ENCODE measurements at places on chromosomes 4 and X. TPM values are rescaled to one million over a fixed set of nuclear protein-coding genes. Genes with fewer than 3 reads are reported as not detected.
A peak's percentile ranks its signal among the peaks of the same experiment; 100 is the strongest.

GRCh38 chrX:112457788-112458187 lies 221.9 kb downstream of the LHFPL1 start:
- DNase-seq: no peak
- peaks cover 15% of the 10 kb centered on the region for H3K27me3 ChIP-seq
- no peak overlapping the region for H3K4me3 ChIP-seq
- H3K27ac ChIP-seq: no peak overlapping the region

- no peaks in the 10 kb centered on the region for H3K27me3 ChIP-seq
- H3K27ac ChIP-seq: no peak overlapping the region
- H3K4me3 ChIP-seq: no peak overlapping the region
- no peak for DNase-seq
These were observed 376.5 kb downstream of the CCSER1 start for GRCh38 chr4:90503677-90504076.

DNA sequence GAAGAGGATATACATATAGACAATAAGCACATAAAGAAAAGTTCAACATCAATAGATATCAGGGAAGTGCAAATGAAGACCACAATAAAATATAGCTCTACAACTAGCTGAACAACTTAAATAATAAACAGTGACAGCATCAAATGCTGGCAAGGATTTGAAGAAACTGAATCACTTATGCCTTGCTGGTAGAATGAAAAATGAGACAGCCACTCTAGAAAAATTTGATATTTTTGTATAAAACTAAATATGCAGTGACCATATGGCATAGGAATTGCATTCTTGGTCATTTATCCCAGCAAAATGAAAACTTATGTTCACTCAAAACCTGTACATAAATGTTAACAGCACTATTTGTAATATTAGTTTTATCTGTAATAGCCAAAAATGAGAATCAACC lies 1102.0 kb downstream of the C4orf33 start:
- no peaks in the 10 kb centered on the region for H3K36me3 ChIP-seq
- no peaks in the 10 kb centered on the region for H3K4me1 ChIP-seq
- H3K27me3 ChIP-seq: no peaks in the 10 kb centered on the region
- H3K4me3 ChIP-seq: no peak overlapping the region
- no peak for DNase-seq

GRCh38 chrX:49133759-49134158 lies 10.2 kb upstream of the GPKOW start:
- H3K36me3 ChIP-seq: no peaks in the 10 kb centered on the region
- no peak overlapping the region for H3K27ac ChIP-seq
- no peak for DNase-seq
- H3K27me3 ChIP-seq: no peaks in the 10 kb centered on the region

DNA sequence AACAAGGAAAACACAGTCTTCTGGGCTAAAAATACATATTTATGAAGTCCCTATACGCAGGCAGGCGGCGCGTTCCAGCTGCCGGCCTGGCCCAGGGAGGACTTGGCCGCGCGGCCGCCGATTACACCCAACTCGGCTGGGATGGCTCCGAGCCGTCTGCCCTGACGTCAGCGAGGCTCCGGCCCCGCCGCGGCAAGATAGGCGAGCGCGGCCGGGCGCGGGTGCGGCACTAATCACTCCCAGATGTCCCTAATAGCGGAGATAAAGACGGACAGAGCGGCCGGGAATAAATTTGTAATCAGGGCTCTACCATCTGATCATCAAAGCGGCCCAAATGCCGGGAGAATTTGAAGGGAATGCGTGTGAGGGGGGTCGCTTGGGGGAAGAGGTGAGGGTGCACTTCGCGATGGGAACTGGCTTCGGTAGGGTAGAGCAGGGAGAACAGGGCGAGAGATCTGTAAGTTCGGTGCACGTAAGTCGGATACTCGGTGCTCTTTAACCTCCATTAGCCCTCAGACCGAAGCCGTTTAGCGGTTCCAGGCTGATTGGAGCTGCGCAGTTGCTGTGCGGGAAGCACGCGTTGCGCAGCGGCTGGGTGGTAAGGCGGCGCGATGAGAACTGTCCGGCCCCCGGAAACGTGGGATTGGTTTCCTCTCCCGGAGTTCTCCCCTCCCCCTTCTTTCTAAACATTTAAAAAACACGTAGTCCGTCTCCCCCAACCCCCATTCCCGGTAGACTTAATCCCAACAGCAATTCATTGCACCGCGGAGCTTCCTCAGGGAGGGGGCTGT lies 7.7 kb downstream of the HAND2 start:
- H3K4me3 ChIP-seq: no peak overlapping the region
- H3K4me1 ChIP-seq: peaks cover 7% of the 10 kb centered on the region
- no peak overlapping the region for H3K27ac ChIP-seq
- H3K27me3 ChIP-seq: peaks cover 78% of the 10 kb centered on the region
- DNase-seq: no peak
- H3K36me3 ChIP-seq: no peaks in the 10 kb centered on the region

DNA sequence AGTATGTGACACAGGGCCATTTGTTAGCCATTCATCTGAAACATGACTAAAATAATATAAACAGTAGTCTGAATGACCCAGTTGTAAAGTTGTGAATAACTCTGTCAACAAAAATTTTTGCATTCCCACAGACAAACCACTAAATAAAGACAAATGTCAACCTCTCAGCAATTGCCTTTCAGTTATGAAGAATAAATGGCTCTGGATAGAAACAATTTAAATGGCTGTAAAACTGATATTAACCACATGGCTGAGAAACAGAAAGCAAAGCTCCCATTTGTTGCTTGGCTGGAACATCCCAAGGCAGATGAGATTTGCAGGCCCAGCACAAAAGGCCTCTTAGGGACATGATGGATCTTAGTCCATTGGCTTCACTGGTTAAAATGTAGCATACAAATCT lies 296.3 kb downstream of the GALNTL6 start:
- H3K27ac ChIP-seq: no peak overlapping the region
- no peak overlapping the region for H3K4me3 ChIP-seq
- H3K36me3 ChIP-seq: no peaks in the 10 kb centered on the region

GRCh38 chr4:6663596-6664393 lies 23.3 kb downstream of the MRFAP1 start:
- no peaks in the 10 kb centered on the region for H3K27me3 ChIP-seq
- no peak overlapping the region for H3K4me3 ChIP-seq
- no peak for DNase-seq
- peaks cover 7% of the 10 kb centered on the region for H3K4me1 ChIP-seq
- no peak overlapping the region for H3K27ac ChIP-seq

- no peaks in the 10 kb centered on the region for H3K4me1 ChIP-seq
- no peak for DNase-seq
- no peak overlapping the region for H3K4me3 ChIP-seq
- no peaks in the 10 kb centered on the region for H3K27me3 ChIP-seq
These were observed 388.4 kb upstream of the TEX13C start for GRCh38 chrX:124931241-124931640.

The MUC7 gene
- not detected for total RNA-seq

The CUL4B gene
- 37.1 TPM for total RNA-seq

GRCh38 chrX:72238721-72239475 lies at the start of gene ERCC6L:
ERCC6L (minus strand) TSS chrX:72239027; CDS start chrX:72238911, 116 bp downstream.
- DNase-seq: peak; percentile 89
- H3K36me3 ChIP-seq: no peaks in the 10 kb centered on the region
- H3K27ac ChIP-seq: peak within 1 kb of the TSS; percentile 64
- no peak within 1 kb of the TSS for H3K4me3 ChIP-seq
- no peaks in the 10 kb centered on the region for H3K4me1 ChIP-seq

GRCh38 chrX:72308566-72309296 lies 3.0 kb upstream of the CITED1 start:
- peak; percentile 64 for DNase-seq
- no peaks in the 10 kb centered on the region for H3K36me3 ChIP-seq
- no peak overlapping the region for H3K27ac ChIP-seq
- peak overlapping the region; percentile 47 for H3K4me3 ChIP-seq
- H3K27me3 ChIP-seq: peaks cover 58% of the 10 kb centered on the region
- H3K4me1 ChIP-seq: peaks cover 21% of the 10 kb centered on the region

The FANCB gene
- total RNA-seq: 0.39 TPM

GRCh38 chr4:128951316-128951715 lies 141.8 kb downstream of the JADE1 start:
- DNase-seq: no peak
- H3K4me1 ChIP-seq: no peaks in the 10 kb centered on the region
- H3K36me3 ChIP-seq: no peaks in the 10 kb centered on the region
- no peak overlapping the region for H3K27ac ChIP-seq
- no peak overlapping the region for H3K4me3 ChIP-seq
- no peaks in the 10 kb centered on the region for H3K27me3 ChIP-seq

GRCh38 chr4:21083413-21083812 lies 383.2 kb downstream of the PACRGL start:
- H3K27me3 ChIP-seq: no peaks in the 10 kb centered on the region
- no peaks in the 10 kb centered on the region for H3K4me1 ChIP-seq
- no peak for DNase-seq
- no peaks in the 10 kb centered on the region for H3K36me3 ChIP-seq

GRCh38 chr4:171985129-171985528 lies 171.9 kb downstream of the GALNTL6 start:
- H3K27ac ChIP-seq: no peak overlapping the region
- H3K36me3 ChIP-seq: no peaks in the 10 kb centered on the region
- no peaks in the 10 kb centered on the region for H3K4me1 ChIP-seq

The NEUROG2 gene
- total RNA-seq: not detected

- no peaks in the 10 kb centered on the region for H3K27me3 ChIP-seq
- no peak overlapping the region for H3K4me3 ChIP-seq
- no peak for DNase-seq
- H3K27ac ChIP-seq: no peak overlapping the region
- H3K36me3 ChIP-seq: no peaks in the 10 kb centered on the region
- no peaks in the 10 kb centered on the region for H3K4me1 ChIP-seq
These were observed 48.5 kb downstream of the SNCA start for GRCh38 chr4:89788206-89789072.

- no peak overlapping the region for H3K27ac ChIP-seq
- no peak for DNase-seq
These were observed 500.1 kb downstream of the TRAM1L1 start for GRCh38 chr4:116585246-116585645.

The GATA1 gene
- total RNA-seq: 0.33 TPM

The SSX4B gene
- not detected for total RNA-seq

DNA sequence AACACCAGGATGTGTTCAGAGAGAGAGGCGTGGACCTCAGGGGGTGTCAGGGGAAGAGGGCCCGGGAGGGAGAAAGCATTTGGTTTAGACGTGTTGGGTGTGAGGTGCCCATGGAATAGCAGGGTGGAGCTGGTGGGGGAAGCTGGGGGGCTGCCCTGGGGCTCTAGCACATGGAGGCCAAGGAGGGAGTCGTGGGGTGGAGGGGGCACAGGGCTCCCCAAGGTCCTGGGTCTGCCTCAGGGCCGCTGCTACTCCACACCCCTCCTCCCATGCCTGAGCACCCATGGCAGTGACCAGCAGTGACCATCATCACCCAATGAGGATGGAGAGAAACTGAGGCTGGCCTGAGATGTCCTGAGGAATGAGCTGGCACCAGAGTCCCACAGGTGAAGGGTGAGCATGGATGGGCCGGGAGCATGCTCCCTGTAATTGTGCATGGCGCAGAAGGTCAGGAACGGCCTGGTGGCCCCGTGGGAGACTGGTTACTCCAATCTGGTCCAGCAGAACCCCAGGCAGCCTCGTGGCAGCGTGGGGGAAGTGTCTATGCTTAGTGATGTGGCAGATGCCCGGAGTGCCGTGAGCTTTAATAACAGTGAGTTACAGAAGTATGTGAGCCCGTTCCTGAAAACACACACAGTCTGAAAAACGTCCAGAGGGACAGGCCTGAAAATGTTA lies 69.4 kb upstream of the GPR78 start:
- DNase-seq: no peak
- no peaks in the 10 kb centered on the region for H3K4me1 ChIP-seq
- H3K36me3 ChIP-seq: no peaks in the 10 kb centered on the region
- no peak overlapping the region for H3K4me3 ChIP-seq
- no peaks in the 10 kb centered on the region for H3K27me3 ChIP-seq

The RPS6KA6 gene
- total RNA-seq: 3.9 TPM

- H3K27me3 ChIP-seq: no peaks in the 10 kb centered on the region
- no peaks in the 10 kb centered on the region for H3K36me3 ChIP-seq
- no peaks in the 10 kb centered on the region for H3K4me1 ChIP-seq
- H3K4me3 ChIP-seq: no peak overlapping the region
These were observed 687.0 kb upstream of the EPHA5 start for GRCh38 chr4:66357316-66357715.

DNA sequence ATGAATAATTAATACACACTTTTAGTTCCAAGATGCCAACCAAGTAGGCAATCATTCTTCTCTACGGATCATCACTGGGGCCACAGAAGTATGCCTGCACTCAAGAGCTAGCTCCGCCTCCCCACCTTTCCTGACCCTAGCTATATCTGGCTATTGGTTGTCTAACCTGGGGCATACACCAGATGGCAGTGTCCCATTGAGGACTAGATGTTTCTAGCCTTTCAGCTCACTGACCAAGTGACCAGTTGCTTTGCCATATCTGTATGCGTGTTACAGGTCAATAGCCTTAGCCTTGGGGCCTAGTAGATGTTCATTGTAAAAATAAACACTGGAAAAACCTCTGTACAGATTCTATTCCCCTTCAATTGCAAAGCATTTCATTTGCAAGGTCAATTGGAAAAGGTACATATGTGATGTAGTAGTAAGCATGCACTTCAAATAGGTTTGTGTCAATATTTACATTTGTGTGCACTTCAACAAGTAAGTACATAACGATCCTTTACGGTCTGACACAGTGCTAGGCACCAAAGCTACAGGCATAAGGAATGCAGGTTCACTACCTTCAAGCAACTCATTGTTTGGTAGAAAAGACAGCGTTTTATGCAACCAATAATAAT lies 521.7 kb downstream of the PPARGC1A start:
- no peak overlapping the region for H3K27ac ChIP-seq
- H3K36me3 ChIP-seq: no peaks in the 10 kb centered on the region
- no peaks in the 10 kb centered on the region for H3K4me1 ChIP-seq
- H3K27me3 ChIP-seq: no peaks in the 10 kb centered on the region
- no peak overlapping the region for H3K4me3 ChIP-seq
- peak; percentile 60 for DNase-seq

The PASD1 gene
- not detected for total RNA-seq

The HNRNPH2 gene
- 67.7 TPM for total RNA-seq

GRCh38 chr4:56246233-56246610 lies 141.1 kb downstream of the AASDH start:
- no peak overlapping the region for H3K27ac ChIP-seq
- no peak overlapping the region for H3K4me3 ChIP-seq
- DNase-seq: no peak
- no peaks in the 10 kb centered on the region for H3K4me1 ChIP-seq
- H3K27me3 ChIP-seq: no peaks in the 10 kb centered on the region

The USP27X gene
- 3.7 TPM for total RNA-seq

All from adrenal gland (tissue), 19 donors.